ENCODE measurements at places on chromosomes 13 and 19. TPM values are rescaled to one million over a fixed set of nuclear protein-coding genes. Genes with fewer than 3 reads are reported as not detected.

The SLITRK6 gene
- polyA plus RNA-seq = 0.82 TPM

The FKBP8 gene
- 5.3 TPM for polyA plus RNA-seq

The GARRE1 gene
- 3.5 TPM for polyA plus RNA-seq

The ZIM2 gene
- 0.14 TPM for polyA plus RNA-seq

The ZNF628 gene
- polyA plus RNA-seq = not detected

The DHX34 gene
- 0.81 TPM for polyA plus RNA-seq

The SLC17A7 gene
- 3.2 TPM for polyA plus RNA-seq

The MZF1 gene
- 2.5 TPM for polyA plus RNA-seq

The CRB3 gene
- polyA plus RNA-seq = not detected

The ZNF256 gene
- polyA plus RNA-seq = 3.0 TPM

The MATK gene
- polyA plus RNA-seq = not detected

The ANGPTL8 gene
- not detected for polyA plus RNA-seq

The ZNF581 gene
- polyA plus RNA-seq = 0.74 TPM

The ERFL gene
- not detected for polyA plus RNA-seq

The BORA gene
- 4.0 TPM for polyA plus RNA-seq

The ITGBL1 gene
- polyA plus RNA-seq = not detected

The PRR22 gene
- not detected for polyA plus RNA-seq

The DHDH gene
- not detected for polyA plus RNA-seq

The GNG8 gene
- polyA plus RNA-seq = not detected

The GNA15 gene
- 0.94 TPM for polyA plus RNA-seq

The CEACAM3 gene
- polyA plus RNA-seq = not detected

The ZNF780A gene
- polyA plus RNA-seq = 2.2 TPM

The CSNK1G2 gene
- 0.40 TPM for polyA plus RNA-seq

The RLN3 gene
- polyA plus RNA-seq = not detected

The GIPR gene
- polyA plus RNA-seq = not detected

The EXOSC5 gene
- polyA plus RNA-seq = 29.3 TPM

The ZNF558 gene
- polyA plus RNA-seq = 2.1 TPM

The ADAMTS10 gene
- not detected for polyA plus RNA-seq

Data from Purkinje cell (primary cell).